Islet precursor cell (in vitro differentiated cells): ENCODE measurements at places on chromosomes 2 and 18.

- DNase-seq: peak; percentile 72
These were observed 243.0 kb downstream of the HDAC4 start for GRCh38 chr2:239157771-239158170.

GRCh38 chr18:26453386-26453901 is 94.9 kb downstream of the KCTD1 start:
- DNase-seq: no peak

GRCh38 chr2:61335187-61335586 is 135.7 kb downstream of the USP34 start:
- DNase-seq: no peak

- no peak for DNase-seq
These were observed 208.4 kb downstream of the SETBP1 start for GRCh38 chr18:44889111-44889510.

- DNase-seq: no peak
These were observed 14.3 kb upstream of the C2orf80 start for GRCh38 chr2:208204166-208204565.

- DNase-seq: no peak
These were observed 220.7 kb downstream of the SEPTIN10 start for GRCh38 chr2:109392816-109393661.

DNA sequence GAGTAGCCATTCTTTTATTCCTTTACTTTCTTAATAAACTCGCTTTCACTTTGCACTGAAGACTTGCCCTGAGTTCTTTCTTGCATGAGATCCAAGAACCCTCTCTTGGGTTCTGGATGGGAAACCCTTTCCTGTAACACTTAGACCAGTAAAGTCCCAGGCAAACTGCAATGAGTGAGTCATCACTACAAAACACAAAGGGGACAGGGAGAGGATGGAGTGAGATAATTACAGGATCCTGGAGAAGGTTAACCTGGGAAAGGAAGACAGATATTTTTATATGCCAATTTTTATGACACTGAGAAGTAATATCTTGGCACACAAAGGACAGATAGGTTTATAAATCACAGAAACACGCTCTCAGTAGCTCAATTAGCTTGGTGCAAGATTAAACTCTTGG is 48.7 kb downstream of the EHD3 start:
- no peak for DNase-seq

GRCh38 chr18:67973916-67974315 is 457.4 kb upstream of the DSEL start:
- DNase-seq: no peak

- DNase-seq: no peak
These were observed 56.5 kb downstream of the ACAA2 start for GRCh38 chr18:49756671-49757362.

DNA sequence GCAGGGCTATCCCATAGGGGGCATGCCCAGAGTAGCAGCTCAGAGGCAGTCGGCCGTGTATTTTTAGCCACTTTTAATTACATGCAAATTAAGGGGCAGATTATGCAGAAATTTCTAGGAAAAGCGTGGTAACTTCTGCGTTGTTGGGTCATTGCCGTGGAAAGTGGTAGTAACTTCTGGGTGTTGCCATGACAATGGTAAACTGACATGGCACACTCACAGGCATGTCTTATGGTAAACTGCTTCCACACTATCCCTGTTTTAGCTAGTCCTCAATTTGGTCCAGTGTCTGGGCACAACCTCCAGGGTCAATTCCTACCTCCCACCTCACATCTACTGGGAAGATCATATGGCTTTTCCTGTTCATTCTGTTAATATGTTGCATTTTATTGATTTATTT is 428.9 kb upstream of the FANCL start:
- no peak for DNase-seq

- no peak for DNase-seq
These were observed 47.2 kb downstream of the FAM124B start for GRCh38 chr2:224354632-224355211.

- DNase-seq: peak; percentile 26
These were observed 251.3 kb downstream of the HDAC4 start for GRCh38 chr2:239149501-239149900.

DNA sequence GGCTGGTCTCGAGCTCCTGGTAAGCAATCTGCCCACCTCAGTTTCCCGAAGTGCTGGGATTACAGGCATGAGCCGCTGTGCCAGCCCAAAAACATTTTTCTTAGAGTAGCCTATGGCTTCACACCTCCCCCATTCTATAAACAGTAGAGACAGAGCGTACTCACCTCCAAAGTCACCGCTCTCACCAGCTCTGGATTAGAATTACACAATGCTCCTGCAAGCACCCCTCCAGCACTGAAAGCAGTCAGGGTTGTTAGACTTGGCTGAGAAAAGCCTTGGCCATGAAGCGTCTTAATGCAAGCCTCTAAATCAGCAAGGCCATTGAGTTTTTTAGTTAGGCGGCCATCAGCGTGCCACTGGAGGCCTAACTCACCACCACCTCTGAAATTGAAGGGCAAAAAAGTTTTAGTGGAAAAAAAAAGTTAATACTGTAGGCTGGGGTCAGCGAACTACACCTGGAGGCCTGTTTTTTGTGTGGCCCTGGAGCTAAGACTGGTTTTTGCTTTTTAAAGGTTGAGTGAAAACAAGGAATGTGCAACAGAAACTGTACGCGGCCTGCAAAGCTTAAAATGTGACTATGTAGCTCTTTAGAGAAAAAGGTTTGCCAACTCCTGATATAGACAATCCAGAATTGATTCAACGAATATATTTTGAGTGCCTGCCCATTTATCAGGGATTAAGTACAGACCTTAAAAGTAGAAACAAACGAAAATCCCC is 34.6 kb downstream of the PREPL start:
- no peak for DNase-seq

GRCh38 chr2:84946204-84947009 is 24.6 kb upstream of the KCMF1 start:
- DNase-seq: peak; percentile 87

GRCh38 chr2:71851094-71851750 is 296.4 kb downstream of the CYP26B1 start:
- peak; percentile 55 for DNase-seq

- no peak for DNase-seq
These were observed 680.5 kb downstream of the DSC3 start for GRCh38 chr18:30361864-30362540.

DNA sequence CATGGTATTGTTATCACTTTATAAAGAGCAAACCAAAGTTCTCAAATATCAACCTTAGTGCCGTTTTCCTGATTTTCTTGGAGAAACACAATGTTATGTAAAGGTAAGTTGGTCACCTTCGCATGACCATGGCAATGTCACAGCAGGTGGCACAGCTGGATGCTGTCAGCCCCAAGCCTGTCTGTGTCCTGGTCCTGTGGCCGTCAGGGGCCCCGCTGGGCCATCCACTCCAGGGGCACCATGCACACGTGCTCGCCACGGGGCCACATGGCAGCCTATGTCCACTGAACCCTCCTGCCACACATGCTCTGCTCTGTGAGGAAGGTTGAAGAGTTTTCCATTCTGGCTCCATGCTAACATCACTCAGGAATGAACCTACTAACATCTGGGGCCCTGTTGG is 85.9 kb downstream of the EIPR1 start:
- no peak for DNase-seq

DNA sequence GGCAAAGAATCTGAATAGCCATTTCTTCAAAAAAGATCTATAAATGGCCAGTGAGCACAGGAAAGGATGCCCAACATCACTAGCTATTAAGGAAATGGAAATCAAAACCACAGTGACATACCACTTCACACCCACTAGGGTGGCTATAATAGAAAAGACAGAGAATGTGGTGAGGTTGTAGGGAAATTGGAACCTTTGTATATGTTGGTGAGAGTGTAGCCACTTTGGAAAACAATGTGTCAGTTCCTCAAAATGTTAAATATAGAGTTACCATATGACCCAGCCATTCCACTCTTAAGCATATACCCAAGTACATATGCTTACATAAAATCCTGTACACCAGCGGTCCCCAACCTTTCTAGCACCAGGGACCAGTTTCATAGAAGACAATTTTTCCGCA is 152.8 kb downstream of the SMAD2 start:
- DNase-seq: no peak

DNA sequence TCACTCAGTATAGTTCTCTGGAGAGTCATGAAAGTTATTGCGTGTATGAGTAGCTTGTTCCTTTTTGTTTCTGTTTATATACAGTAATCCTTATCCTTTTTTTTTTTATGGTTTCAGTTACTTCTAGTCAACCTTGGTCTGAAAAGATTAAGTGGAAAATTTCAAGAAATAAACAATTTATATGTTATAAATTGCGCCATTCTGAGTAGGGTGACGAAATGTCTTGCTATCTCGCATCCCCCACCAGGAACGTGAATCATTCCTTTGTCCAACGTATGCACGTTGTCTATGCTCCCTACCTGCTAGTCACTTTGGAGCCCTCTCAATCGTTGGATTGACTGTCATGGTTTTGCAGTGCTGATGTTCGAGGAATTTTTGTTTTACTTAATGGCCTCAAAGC is 60.4 kb downstream of the FAM117B start:
- no peak for DNase-seq

DNA sequence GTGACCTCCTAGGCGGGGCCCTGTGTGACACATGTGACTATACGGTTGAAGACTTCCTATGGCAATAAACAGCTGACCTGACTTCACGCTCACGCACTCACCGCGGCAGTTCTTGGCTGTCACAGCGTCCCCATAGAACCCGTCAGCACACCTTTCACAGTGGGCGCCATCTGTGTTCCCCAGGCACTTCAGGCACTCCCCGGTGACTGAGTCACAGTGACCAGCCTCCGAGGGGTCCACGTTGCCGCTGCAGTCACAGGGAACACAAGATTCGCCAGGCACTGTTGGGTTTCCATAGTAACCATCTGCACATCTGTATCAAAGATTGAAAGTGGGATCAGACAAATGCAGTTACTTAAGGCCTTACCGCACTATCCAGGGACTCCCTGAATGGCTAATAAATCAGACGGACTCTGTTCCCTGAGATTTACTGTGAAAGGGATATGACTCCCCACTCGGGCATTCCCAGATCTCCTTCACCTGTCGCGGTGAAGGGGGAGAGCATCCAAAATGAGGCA is 94.5 kb downstream of the LAMA1 start:
- DNase-seq: no peak

DNA sequence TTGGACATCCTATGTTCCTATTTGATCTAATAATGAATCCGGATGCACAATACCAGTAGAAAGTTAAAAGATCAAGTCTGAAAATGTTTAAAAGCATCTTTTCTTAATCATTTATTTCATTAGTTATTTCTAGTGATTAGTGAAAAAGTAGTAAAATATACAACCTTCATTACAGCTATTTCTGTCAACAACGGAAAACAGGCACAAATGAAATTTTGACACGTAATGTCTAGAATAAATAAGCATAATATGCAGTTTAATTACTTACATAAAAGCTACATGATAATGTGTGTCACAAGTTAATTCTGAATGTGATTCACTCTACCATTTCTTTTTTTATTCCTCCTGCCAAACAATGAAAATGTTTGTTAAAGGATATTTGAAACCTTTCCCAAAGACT is 216.1 kb downstream of the MYCN start:
- no peak for DNase-seq

DNA sequence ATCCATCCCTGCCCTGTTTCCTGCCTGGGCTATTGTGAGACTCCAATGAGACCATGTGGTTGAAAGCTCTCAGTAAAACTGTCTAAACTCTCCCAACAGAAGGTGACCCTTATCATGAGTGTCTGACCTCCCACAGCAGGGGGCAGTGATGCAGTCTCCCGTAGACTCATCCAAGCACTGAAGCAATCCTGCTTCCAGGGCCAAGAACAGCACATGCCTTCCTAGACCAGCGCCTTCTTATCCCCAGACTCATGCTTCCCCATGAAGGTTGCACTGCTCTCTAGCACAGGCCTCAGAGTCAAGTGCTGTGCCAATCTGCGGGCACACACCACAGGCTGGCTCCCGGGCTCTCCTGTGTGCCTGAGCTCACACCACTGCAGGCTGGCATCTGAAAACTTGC is 112.3 kb downstream of the TNS1 start:
- peak; percentile 76 for DNase-seq

- no peak for DNase-seq
These were observed 89.6 kb downstream of the NR4A2 start for GRCh38 chr2:156242874-156243273.

- peak; percentile 44 for DNase-seq
These were observed 53.2 kb downstream of the SMAD7 start for GRCh38 chr18:48897531-48897930.

GRCh38 chr2:239193401-239193811 is 207.4 kb downstream of the HDAC4 start:
- peak; percentile 38 for DNase-seq

DNA sequence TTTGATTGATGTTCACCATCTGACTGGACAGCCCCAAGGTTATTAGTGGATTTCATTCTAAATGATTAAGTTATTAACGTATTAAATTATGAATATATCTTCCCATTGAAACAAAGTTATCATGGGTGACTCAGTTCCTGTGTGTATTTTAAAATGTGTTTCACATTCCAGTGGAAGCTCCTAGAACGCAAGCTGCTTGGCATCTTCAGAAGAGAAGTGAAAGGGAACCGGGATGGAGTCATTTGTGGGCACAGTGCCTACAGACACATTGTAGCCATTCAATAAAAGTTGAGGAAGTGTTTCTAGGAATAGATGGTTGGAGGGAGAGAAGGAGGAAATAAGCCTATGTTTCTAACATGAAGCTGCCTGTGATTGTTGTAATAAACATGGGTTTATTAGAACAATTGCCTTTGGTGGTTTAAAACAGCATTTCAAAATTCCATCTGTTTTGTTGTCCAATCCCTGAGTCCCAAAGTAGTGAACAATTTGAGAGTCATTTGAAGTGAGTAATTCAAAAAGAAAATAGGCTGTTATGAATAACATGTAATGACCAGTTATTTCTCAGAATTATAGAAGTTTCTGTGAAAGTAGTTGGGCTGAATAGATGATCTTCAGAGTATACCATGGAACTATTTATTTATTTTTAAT is 143.5 kb downstream of the PKP4 start:
- DNase-seq: no peak

DNA sequence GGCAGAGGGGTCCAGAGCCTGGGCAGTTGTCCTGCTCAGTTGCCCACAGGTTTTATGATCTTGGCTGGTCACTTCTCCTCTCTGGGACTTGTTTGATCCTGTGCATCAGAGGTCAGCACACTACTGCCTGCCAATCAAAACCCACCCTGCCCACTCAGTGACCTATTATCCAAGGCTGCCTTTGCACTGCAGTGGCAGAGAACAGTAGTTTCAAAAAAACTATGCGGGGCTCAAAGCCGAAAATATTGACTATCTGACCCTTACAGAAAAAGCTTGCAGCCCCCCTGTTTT is 218.2 kb downstream of the CYP26B1 start:
- peak; percentile 42 for DNase-seq

GRCh38 chr2:172849519-172850217 is 114.0 kb downstream of the RAPGEF4 start:
- no peak for DNase-seq

DNA sequence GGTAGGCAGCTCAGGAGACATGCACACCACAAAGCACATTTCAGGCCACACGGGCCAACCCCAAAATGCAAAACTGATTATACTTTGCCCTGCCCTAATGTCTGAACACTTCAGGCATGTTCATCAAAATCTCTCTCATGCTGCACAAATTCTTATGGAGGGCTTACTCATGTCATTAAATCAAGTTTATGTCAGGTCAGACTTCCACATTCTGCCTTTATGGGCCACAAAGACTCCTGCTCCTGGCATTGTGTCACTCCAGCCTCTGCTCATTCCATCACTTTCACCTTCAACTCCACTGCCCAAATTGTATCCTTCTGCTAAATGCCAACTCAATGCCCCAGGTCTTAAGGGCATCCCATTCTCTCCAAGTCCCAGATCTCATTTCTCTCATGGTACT is 9.2 kb downstream of the UXS1 start:
- DNase-seq: no peak

- no peak for DNase-seq
These were observed 109.7 kb downstream of the ERBB4 start for GRCh38 chr2:212428681-212429478.
